Naive thymus-derived CD8-positive, alpha-beta T cell (primary cell): ENCODE measurements at places on chromosomes 16 and 17. TPM values are rescaled to one million over a fixed set of nuclear protein-coding genes. Genes with fewer than 3 reads are reported as not detected.

The STAT3 gene
- 153 TPM for polyA plus RNA-seq

The CLEC10A gene
- polyA plus RNA-seq: not detected

The NSF gene
- 9.1 TPM for polyA plus RNA-seq

The RAB11FIP4 gene
- 14.9 TPM for polyA plus RNA-seq

The KRTAP16-1 gene
- polyA plus RNA-seq: 0.12 TPM

The CRYM gene
- not detected for polyA plus RNA-seq

The SLC12A3 gene
- not detected for polyA plus RNA-seq

The NOG gene
- 23.4 TPM for polyA plus RNA-seq

The CORO6 gene
- polyA plus RNA-seq: 0.22 TPM

The LGALS9B gene
- not detected for polyA plus RNA-seq

The HOXB13 gene
- not detected for polyA plus RNA-seq

The NGFR gene
- not detected for polyA plus RNA-seq

The DHRS7C gene
- not detected for polyA plus RNA-seq

The CIBAR2 gene
- not detected for polyA plus RNA-seq

The TBC1D26 gene
- not detected for polyA plus RNA-seq

The C17orf78 gene
- polyA plus RNA-seq: not detected

The CDRT15 gene
- polyA plus RNA-seq: not detected

The PRCD gene
- polyA plus RNA-seq: 5.0 TPM

The CETP gene
- 0.21 TPM for polyA plus RNA-seq

The UBE2G1 gene
- 56.5 TPM for polyA plus RNA-seq

The TTYH2 gene
- 2.2 TPM for polyA plus RNA-seq

The PMP22 gene
- polyA plus RNA-seq: not detected

The KAT2A gene
- polyA plus RNA-seq: 5.1 TPM

The TBC1D3K gene
- not detected for polyA plus RNA-seq

The CLDN7 gene
- polyA plus RNA-seq: 8.6 TPM

The MT4 gene
- not detected for polyA plus RNA-seq

The SPNS3 gene
- polyA plus RNA-seq: 13.7 TPM

The MYL4 gene
- not detected for polyA plus RNA-seq

The TMEM220 gene
- polyA plus RNA-seq: 8.8 TPM

The ATAD5 gene
- polyA plus RNA-seq: 1.5 TPM

The RFWD3 gene
- 11.3 TPM for polyA plus RNA-seq

The HES7 gene
- not detected for polyA plus RNA-seq

The DVL2 gene
- 19.3 TPM for polyA plus RNA-seq

The CCDC144A gene
- 0.84 TPM for polyA plus RNA-seq

The TBX2 gene
- not detected for polyA plus RNA-seq

The TERB1 gene
- not detected for polyA plus RNA-seq

The ANKS3 gene
- 4.5 TPM for polyA plus RNA-seq

The CFAP97D1 gene
- not detected for polyA plus RNA-seq

The CTRL gene
- polyA plus RNA-seq: 2.8 TPM

The ZKSCAN2 gene
- 1.5 TPM for polyA plus RNA-seq

The IGFALS gene
- not detected for polyA plus RNA-seq

The FZD2 gene
- polyA plus RNA-seq: not detected

The CD300LB gene
- polyA plus RNA-seq: 0.22 TPM

The CUEDC1 gene
- polyA plus RNA-seq: not detected

The SYT17 gene
- not detected for polyA plus RNA-seq

The KRTAP4-12 gene
- not detected for polyA plus RNA-seq

The HBQ1 gene
- polyA plus RNA-seq: not detected

The KCNAB3 gene
- 0.80 TPM for polyA plus RNA-seq

The CDH16 gene
- not detected for polyA plus RNA-seq

The ZG16B gene
- polyA plus RNA-seq: not detected

The CDH3 gene
- polyA plus RNA-seq: not detected

The DPEP3 gene
- polyA plus RNA-seq: 1.1 TPM

The MAPT gene
- polyA plus RNA-seq: 0.33 TPM
